ENCODE measurements at places on chromosomes 11 and 22. TPM values are rescaled to one million over a fixed set of nuclear protein-coding genes. Genes with fewer than 3 reads are reported as not detected.

DNA sequence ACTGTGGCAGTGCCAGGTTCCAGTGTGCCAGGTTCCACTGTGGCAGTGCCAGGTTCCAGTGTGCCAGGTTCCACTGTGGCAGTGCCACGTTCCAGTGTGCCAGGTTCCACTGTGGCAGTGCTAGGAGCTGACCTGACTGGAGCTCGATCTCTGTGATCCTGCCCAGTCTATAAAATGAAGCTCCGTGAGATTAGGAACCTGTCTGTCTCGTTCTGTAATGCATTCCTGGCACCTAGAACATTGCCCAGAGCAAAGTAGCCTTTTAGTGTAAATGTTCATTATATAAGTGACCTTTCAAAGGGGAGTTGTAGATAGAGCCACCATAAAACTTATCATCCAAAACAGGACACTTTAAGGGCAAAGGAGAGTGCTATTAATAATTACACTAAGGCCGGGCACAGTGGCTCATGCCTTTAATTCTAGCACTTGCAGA, 36.0 kb downstream of the ART5 start:
- no peak overlapping the region for H3K27ac ChIP-seq
- H3K27me3 ChIP-seq = peaks cover 6% of the 10 kb centered on the region
- peak; percentile 47 for DNase-seq
- no peaks in the 10 kb centered on the region for H3K36me3 ChIP-seq

GRCh38 chr11:118851970-118852369, 31.7 kb upstream of the CXCR5 start:
- no peak for DNase-seq
- no peak overlapping the region for H3K4me3 ChIP-seq
- H3K27me3 ChIP-seq = no peaks in the 10 kb centered on the region
- no peak overlapping the region for H3K27ac ChIP-seq
- H3K4me1 ChIP-seq = no peaks in the 10 kb centered on the region

DNA sequence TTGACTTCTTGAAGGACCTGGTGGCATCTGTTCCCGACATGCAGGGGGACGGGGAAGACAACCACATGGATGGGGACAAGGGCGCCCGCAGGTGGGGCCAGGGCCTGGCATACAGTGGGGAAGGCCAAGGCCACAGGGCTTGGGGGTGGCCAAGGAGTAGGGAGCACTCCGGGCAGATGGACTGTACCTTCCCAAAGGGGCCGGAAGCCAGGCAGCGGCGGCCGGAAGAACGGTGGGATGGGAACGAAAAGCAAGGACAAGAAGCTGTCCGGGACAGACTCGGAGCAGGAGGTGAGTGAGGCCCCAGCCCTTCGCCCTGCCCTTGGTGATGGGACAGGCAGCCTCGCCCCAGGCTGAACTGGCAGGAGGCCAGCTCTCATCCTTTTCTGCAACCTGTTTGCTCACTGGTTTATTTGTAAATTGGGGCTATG, 1.2 kb downstream of the DRAP1 start:
- H3K4me1 ChIP-seq = peaks cover 37% of the 10 kb centered on the region
- H3K36me3 ChIP-seq = peaks cover 17% of the 10 kb centered on the region
- H3K27ac ChIP-seq = peak overlapping the region; percentile 29

DNA sequence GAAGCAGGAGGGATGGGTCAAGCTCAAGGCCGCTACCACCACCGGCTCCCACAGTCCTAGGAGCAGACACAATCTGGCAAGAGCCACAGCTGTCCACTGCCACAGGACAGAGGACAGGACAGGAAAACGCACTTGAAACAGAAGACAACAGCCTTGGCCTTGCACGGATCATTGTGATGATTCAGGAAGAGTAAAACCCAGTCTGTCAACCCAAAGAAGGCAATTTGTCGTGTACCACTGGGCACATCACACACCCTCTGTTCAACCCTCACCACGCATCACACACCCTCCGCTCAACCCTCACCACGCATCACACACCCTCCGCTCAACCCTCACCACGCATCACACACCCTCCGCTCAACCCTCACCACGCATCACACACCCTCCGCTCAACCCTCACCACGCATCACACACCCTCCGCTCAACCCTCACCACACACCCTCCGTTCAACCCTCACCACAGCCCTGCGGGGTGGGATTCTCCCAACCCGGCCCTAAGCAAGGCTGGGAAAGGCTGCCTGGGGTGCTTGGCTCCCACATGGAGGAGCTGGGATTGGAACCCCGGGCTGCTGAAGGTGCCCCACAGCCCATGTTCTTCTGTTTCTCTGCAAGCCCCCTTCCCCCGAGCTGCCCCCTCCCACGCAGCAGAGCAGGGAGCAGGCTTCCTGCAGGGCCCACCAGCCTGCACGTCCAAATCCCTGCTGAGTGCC, 11.3 kb upstream of the CDC42BPG start:
- peak overlapping the region; percentile 96 for H3K27ac ChIP-seq
- H3K4me1 ChIP-seq = peaks cover 56% of the 10 kb centered on the region
- H3K4me3 ChIP-seq = no peak overlapping the region
- H3K36me3 ChIP-seq = peaks cover 56% of the 10 kb centered on the region
- DNase-seq = no peak

DNA sequence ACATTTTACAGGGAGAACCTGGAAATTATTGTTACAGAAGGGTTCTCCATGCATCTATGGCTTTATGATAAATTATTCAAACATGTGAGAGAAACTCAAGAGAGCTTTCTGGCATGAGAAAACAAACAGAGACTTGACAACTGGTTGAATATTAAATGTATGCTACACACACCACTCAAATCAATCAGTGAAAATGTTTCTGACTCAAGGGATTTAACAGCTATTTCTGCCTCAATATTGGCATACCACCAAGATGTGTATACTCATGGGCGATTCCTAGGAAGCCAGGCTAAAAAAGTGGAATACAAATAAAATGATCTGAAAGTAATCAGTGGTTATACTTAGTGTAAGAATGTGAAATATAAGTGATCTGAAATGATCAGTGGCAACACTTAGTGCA, 15.8 kb upstream of the OR51T1 start:
- DNase-seq = no peak
- H3K27ac ChIP-seq = no peak overlapping the region
- no peak overlapping the region for H3K4me3 ChIP-seq
- H3K36me3 ChIP-seq = no peaks in the 10 kb centered on the region

DNA sequence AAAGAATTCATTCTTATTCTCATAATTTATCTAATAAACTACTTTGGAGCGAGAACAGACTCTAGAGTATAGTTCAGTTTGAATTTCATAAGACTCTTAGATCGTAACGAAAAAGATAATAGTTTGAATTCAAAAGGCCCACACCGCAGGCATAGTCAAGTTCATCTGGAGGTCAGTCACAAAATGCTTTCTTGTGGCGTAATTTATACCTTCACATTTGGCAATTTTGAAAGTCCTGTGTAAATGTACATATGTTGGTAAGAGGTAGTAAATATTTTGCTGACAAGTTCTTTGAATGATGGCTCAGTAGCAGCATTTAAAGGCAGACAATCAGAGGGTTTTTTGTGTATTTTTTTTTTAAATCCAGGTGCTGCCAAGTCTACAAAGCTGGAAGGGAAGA, 88.1 kb downstream of the TEAD1 start:
- no peak overlapping the region for H3K4me3 ChIP-seq
- DNase-seq = no peak
- no peaks in the 10 kb centered on the region for H3K27me3 ChIP-seq
- H3K36me3 ChIP-seq = peaks cover 15% of the 10 kb centered on the region
- no peak overlapping the region for H3K27ac ChIP-seq

The FAM83F gene
- 5.5 TPM for total RNA-seq

GRCh38 chr11:45765836-45766235, 39.1 kb upstream of the SLC35C1 start:
- H3K36me3 ChIP-seq = no peaks in the 10 kb centered on the region
- no peak overlapping the region for H3K27ac ChIP-seq
- peaks cover 39% of the 10 kb centered on the region for H3K27me3 ChIP-seq

The ASCC2 gene
- 37.0 TPM for total RNA-seq

The TRPC6 gene
- not detected for total RNA-seq

DNA sequence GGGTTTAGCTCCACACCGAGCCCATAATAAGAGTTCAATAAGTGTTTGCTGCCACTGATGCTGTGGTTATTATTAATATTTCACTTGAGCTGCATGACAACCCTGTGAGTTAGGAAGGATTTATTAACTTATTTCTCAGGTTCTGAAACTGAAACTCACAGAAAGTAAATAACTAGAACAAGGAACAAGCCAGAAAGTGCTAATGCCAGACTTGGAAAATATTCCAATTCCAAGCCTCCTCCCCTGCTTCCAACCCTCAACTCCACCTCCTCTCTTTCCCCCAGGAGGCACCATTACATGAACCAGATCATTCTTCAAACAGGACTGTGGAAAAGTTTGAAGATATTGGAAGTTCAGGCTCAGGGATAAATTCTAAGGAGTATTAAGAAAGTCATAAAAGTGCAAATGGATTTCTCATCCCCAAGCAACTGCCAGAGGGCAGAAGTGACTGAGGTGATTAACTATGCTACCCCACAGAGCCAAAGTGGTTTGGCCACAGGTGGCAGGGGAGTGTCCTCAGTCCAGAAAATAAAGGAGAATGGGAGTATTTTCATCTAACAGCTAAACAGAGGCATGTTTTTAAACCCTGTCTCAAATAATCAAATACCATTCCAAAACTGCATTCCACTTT, 3.2 kb upstream of the FJX1 start:
- peak overlapping the region; percentile 52 for H3K27ac ChIP-seq
- peak; percentile 80 for DNase-seq
- H3K4me3 ChIP-seq = no peak overlapping the region
- no peaks in the 10 kb centered on the region for H3K27me3 ChIP-seq
- H3K36me3 ChIP-seq = no peaks in the 10 kb centered on the region

- H3K27ac ChIP-seq = no peak overlapping the region
- H3K4me3 ChIP-seq = no peak overlapping the region
- no peaks in the 10 kb centered on the region for H3K4me1 ChIP-seq
- H3K27me3 ChIP-seq = no peaks in the 10 kb centered on the region
- no peak for DNase-seq
Observed at GRCh38 chr11:132704781-132705375, 827.4 kb downstream of the OPCML start.

- peaks cover 46% of the 10 kb centered on the region for H3K27me3 ChIP-seq
- H3K4me3 ChIP-seq = no peak overlapping the region
- no peaks in the 10 kb centered on the region for H3K36me3 ChIP-seq
- H3K27ac ChIP-seq = no peak overlapping the region
- H3K4me1 ChIP-seq = no peaks in the 10 kb centered on the region
Observed at GRCh38 chr11:121763526-121763925, 310.8 kb upstream of the SORL1-AS1 start.

GRCh38 chr22:48823941-48824340, 1003.7 kb downstream of the BRD1 start:
- H3K4me3 ChIP-seq = no peak overlapping the region
- DNase-seq = no peak
- H3K27ac ChIP-seq = no peak overlapping the region
- H3K27me3 ChIP-seq = no peaks in the 10 kb centered on the region
- H3K36me3 ChIP-seq = no peaks in the 10 kb centered on the region

The TUB gene
- 3.2 TPM for total RNA-seq

All from PC-3 (cell line).